Aorta (tissue), 5 donors: ENCODE measurements at places on chromosomes 3 and 15.

DNA sequence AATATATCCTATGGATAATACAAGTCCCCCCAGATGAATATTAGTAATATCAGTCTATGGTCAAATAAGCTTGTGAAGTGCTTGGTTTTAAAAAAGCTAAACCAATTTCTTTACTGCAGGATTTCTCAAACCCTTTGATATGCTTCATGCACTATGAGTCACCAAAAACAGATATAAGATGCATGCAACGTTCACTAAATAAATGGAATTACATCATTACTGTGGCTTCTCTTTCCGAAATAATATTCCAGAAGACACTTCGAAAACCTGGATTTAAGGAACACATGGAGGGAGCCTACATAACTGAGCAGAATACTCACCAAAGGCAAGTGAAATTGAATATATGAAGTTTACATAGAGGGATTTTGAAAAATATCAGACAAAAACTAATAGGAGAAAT lies 126.3 kb upstream of the ABI3BP start:
- H3K4me3 ChIP-seq: no peak overlapping the region
- H3K36me3 ChIP-seq: no peaks in the 10 kb centered on the region
- DNase-seq: no peak
- H3K27ac ChIP-seq: no peak overlapping the region
- H3K4me1 ChIP-seq: no peaks in the 10 kb centered on the region

GRCh38 chr15:76147906-76148570 lies 88.3 kb downstream of the TMEM266 start:
- H3K27me3 ChIP-seq: no peaks in the 10 kb centered on the region
- DNase-seq: no peak
- no peaks in the 10 kb centered on the region for H3K4me1 ChIP-seq
- H3K4me3 ChIP-seq: no peak overlapping the region
- no peak overlapping the region for H3K27ac ChIP-seq

DNA sequence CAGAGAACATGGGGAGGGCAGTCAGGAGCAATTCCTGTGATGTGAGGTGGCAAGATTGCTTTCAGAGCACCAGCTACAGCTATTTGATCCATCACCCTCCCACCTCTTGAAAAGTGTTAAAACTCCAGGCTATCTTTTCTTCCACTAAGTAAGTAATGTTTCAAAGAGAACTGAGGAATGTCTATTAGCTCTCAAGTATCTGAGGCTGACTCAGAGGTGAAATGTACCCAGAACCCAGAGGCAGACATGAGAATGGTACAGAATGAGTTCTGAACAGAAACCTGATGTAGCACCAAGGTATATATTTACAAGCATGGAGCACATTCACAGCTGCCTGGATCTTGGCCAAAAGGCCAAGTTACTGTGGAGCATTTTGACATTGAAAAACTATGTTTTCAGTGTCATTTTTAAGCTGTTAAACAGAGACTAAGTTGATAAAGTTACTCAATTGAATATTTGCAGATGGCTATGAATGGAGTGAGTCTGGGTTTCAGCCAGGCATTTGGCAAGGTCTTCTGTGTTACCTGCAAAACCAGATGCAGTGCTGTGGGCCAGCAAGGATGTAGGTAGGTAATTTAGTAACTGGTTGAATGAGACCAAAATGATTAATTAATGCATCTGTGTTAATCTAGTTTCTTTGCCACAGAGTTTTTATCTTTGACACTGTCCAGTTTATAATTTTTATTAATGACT lies 227.7 kb upstream of the CD96 start:
- H3K4me1 ChIP-seq: peaks cover 7% of the 10 kb centered on the region
- H3K4me3 ChIP-seq: no peak overlapping the region
- no peaks in the 10 kb centered on the region for H3K27me3 ChIP-seq
- H3K36me3 ChIP-seq: no peaks in the 10 kb centered on the region

GRCh38 chr3:138434276-138434874 lies at the start of gene ESYT3:
Gene ESYT3 (plus strand): TSS chr3:138434616. CDS start chr3:138434799, 183 bp downstream.
- H3K4me1 ChIP-seq: no peaks in the 10 kb centered on the region
- H3K4me3 ChIP-seq: peak within 1 kb of the TSS; percentile 7
- no peaks in the 10 kb centered on the region for H3K27me3 ChIP-seq
- no peak within 1 kb of the TSS for H3K27ac ChIP-seq

DNA sequence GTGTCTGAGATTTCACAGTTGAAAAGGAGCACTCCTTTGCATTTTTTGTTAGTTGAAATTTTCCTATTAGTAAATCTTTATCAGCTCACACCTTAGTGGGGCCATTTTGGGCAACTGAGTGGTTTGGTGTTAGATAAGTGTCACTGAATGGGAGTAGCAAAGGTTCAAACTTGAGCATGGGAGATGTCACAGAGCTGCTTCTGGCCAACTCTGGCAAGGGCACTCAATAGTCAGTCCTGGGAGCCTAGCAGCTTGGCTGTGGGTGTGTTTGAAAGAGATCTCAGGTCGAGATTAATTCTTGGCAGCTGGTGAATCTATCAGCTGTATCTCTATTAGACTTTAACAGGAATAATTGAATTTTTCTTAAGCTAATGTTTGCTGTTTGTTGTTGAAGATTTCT lies 579.3 kb downstream of the EDEM1 start:
- H3K36me3 ChIP-seq: no peaks in the 10 kb centered on the region
- H3K4me3 ChIP-seq: no peak overlapping the region
- no peaks in the 10 kb centered on the region for H3K27me3 ChIP-seq
- no peaks in the 10 kb centered on the region for H3K4me1 ChIP-seq
- H3K27ac ChIP-seq: no peak overlapping the region
- no peak for DNase-seq

GRCh38 chr15:34233614-34234013 lies 8.8 kb downstream of the EMC4 start:
- H3K4me3 ChIP-seq: no peak overlapping the region
- H3K27ac ChIP-seq: no peak overlapping the region
- peaks cover 4% of the 10 kb centered on the region for H3K36me3 ChIP-seq
- DNase-seq: no peak
- H3K4me1 ChIP-seq: no peaks in the 10 kb centered on the region

- H3K27me3 ChIP-seq: no peaks in the 10 kb centered on the region
- H3K36me3 ChIP-seq: no peaks in the 10 kb centered on the region
- DNase-seq: no peak
- H3K27ac ChIP-seq: no peak overlapping the region
- no peak overlapping the region for H3K4me3 ChIP-seq
Observed at GRCh38 chr3:140434261-140434905, 243.5 kb upstream of the TRIM42 start.

DNA sequence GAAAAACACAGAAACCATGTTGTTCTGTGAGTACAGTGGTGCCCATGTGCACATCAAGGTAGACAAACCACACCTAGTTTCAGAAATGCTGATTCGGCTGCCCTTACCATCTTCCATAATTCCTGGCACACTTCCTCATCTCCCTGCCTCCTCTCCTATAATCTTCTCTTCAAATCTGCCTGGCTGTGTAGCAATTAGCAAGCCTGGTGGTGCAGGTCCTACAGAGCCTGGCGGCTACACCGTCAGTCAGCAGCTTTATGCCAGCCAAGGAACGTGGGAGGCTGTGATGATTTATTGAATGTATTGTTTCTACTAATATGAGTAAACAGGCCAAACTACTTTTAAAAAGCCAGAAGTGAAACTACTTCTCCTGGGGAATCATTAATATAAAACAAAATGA lies 106.8 kb downstream of the SEMA6D start:
- no peaks in the 10 kb centered on the region for H3K27me3 ChIP-seq
- H3K4me3 ChIP-seq: no peak overlapping the region
- H3K27ac ChIP-seq: no peak overlapping the region
- no peaks in the 10 kb centered on the region for H3K36me3 ChIP-seq
- no peak for DNase-seq

DNA sequence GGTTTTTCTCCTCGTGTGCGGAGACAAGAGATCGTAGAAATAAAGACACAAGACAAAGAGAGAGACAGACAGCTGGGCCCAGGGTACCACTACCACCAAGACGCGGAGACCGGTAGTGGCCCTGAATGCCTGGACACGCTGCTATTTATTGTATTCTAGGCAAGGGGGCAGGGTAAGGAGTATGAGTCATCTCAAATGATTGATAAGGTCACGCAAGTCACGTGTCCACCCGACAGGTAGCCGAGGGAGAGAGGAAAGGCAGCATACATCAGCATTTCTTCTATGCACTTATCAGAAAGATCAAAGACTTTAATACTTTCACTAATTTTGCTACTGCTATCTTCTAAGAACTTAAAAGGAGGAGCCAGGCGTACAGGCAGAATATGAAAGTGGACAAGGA lies 28.2 kb downstream of the MYL3 start:
- no peaks in the 10 kb centered on the region for H3K27me3 ChIP-seq
- H3K4me3 ChIP-seq: no peak overlapping the region
- no peaks in the 10 kb centered on the region for H3K4me1 ChIP-seq
- DNase-seq: no peak

GRCh38 chr3:69724722-69725435 lies 14.4 kb upstream of the MITF start:
- H3K27me3 ChIP-seq: no peaks in the 10 kb centered on the region
- H3K36me3 ChIP-seq: no peaks in the 10 kb centered on the region
- H3K4me3 ChIP-seq: no peak overlapping the region
- no peak for DNase-seq

DNA sequence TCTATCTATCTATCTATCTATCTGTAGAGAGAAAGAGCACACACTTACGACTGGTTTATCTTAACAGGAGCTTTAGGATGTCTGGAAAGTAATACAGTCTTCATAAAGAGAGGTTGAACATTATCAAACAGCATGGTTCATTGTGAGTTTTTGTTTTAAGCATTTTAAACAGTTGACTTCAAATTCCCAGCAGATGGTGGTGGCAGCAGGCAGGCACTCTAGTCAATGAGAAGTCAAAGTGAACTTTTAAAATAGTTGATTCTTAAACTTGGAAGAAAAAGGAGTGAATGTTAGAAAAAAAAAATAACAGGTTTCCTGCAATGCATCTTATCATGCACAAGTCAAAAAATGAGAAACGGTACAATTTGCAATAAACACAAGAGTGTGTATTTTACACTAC lies 432.7 kb downstream of the IL5RA start:
- H3K4me1 ChIP-seq: no peaks in the 10 kb centered on the region
- no peaks in the 10 kb centered on the region for H3K36me3 ChIP-seq
- DNase-seq: no peak
- H3K4me3 ChIP-seq: no peak overlapping the region

GRCh38 chr3:66083096-66083678 lies 44.5 kb upstream of the MAGI1 start:
- H3K4me1 ChIP-seq: no peaks in the 10 kb centered on the region
- H3K4me3 ChIP-seq: no peak overlapping the region
- no peaks in the 10 kb centered on the region for H3K27me3 ChIP-seq
- no peak overlapping the region for H3K27ac ChIP-seq

DNA sequence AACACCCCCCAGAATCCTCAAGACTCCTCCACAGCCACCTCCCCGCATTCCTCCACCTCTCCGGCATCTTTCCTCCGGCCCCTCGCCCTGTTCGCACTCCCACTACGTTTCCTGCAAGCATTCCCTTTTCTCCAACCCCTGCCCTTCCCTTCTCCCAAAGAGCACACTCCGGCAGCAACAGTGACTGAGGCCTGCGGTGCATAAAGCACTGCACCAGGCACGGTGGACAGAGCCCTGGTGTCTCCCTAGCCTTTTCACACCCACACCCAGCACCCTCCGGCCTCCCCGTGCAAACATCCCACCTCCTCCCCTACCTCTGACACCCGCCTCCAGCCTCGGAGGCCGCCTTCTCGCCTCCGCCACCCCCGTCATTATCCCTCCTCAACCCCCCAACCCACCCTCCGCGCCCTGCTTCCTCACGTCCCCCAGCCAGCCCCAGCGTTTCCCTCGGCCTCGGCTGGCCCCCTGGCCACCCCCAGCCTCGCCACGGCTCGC lies 577 bp downstream of the ZNF148 start:
- peak overlapping the region; percentile 87 for H3K4me3 ChIP-seq
- H3K36me3 ChIP-seq: no peaks in the 10 kb centered on the region
- DNase-seq: peak; percentile 80

- H3K27ac ChIP-seq: no peak overlapping the region
- H3K27me3 ChIP-seq: no peaks in the 10 kb centered on the region
- no peak overlapping the region for H3K4me3 ChIP-seq
- DNase-seq: no peak
- H3K4me1 ChIP-seq: peaks cover 2% of the 10 kb centered on the region
Observed at GRCh38 chr3:30751610-30752299, 142.7 kb downstream of the GADL1 start.

- DNase-seq: no peak
- no peak overlapping the region for H3K27ac ChIP-seq
- no peaks in the 10 kb centered on the region for H3K27me3 ChIP-seq
- H3K36me3 ChIP-seq: no peaks in the 10 kb centered on the region
- H3K4me1 ChIP-seq: peaks cover 4% of the 10 kb centered on the region
Observed at GRCh38 chr3:143070977-143071551, 48.5 kb upstream of the CHST2 start.

- H3K36me3 ChIP-seq: no peaks in the 10 kb centered on the region
- H3K4me3 ChIP-seq: no peak overlapping the region
- H3K4me1 ChIP-seq: no peaks in the 10 kb centered on the region
- DNase-seq: no peak
Observed at GRCh38 chr3:119800844-119801243, 18.9 kb downstream of the NR1I2 start.

GRCh38 chr15:69976366-69976994 lies 121.2 kb downstream of the TLE3 start:
- H3K36me3 ChIP-seq: no peaks in the 10 kb centered on the region
- no peaks in the 10 kb centered on the region for H3K4me1 ChIP-seq
- no peaks in the 10 kb centered on the region for H3K27me3 ChIP-seq
- no peak for DNase-seq
- H3K27ac ChIP-seq: no peak overlapping the region

- H3K36me3 ChIP-seq: no peaks in the 10 kb centered on the region
- no peak overlapping the region for H3K4me3 ChIP-seq
- H3K27me3 ChIP-seq: no peaks in the 10 kb centered on the region
- H3K27ac ChIP-seq: no peak overlapping the region
Observed at GRCh38 chr15:40243126-40243810, 4.4 kb downstream of the PAK6 start.

DNA sequence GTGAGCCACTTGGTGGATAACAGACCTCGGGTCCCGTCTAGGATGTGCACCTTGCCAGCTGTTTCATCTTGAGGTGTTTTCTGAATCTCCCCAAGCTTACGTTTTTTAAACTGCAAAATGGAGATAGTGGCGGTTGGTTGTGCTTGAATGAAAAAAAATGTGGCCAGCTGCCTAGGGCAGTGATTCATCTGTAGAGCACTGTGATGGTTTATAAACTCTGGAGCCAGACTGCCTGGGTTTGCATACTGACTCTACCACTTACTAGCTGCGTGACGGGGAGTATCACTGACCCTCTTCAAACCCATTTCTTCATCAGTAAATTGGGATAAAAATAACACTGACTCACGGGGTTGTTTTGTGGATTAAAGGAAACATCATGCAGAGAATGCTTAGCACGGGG lies 159.1 kb downstream of the CHL1 start:
- no peak for DNase-seq
- no peaks in the 10 kb centered on the region for H3K4me1 ChIP-seq

GRCh38 chr3:10771486-10772270 lies 44.4 kb upstream of the SLC6A11 start:
- no peak overlapping the region for H3K27ac ChIP-seq
- no peaks in the 10 kb centered on the region for H3K4me1 ChIP-seq
- no peaks in the 10 kb centered on the region for H3K36me3 ChIP-seq
- H3K27me3 ChIP-seq: peaks cover 3% of the 10 kb centered on the region
- DNase-seq: no peak

- H3K36me3 ChIP-seq: no peaks in the 10 kb centered on the region
- H3K27me3 ChIP-seq: no peaks in the 10 kb centered on the region
- H3K4me3 ChIP-seq: no peak overlapping the region
- H3K27ac ChIP-seq: no peak overlapping the region
Observed at GRCh38 chr3:134772011-134772410, 23.0 kb upstream of the EPHB1 start.
